EL (cell line): ENCODE measurements at places on chromosomes 3 and 15.

DNA sequence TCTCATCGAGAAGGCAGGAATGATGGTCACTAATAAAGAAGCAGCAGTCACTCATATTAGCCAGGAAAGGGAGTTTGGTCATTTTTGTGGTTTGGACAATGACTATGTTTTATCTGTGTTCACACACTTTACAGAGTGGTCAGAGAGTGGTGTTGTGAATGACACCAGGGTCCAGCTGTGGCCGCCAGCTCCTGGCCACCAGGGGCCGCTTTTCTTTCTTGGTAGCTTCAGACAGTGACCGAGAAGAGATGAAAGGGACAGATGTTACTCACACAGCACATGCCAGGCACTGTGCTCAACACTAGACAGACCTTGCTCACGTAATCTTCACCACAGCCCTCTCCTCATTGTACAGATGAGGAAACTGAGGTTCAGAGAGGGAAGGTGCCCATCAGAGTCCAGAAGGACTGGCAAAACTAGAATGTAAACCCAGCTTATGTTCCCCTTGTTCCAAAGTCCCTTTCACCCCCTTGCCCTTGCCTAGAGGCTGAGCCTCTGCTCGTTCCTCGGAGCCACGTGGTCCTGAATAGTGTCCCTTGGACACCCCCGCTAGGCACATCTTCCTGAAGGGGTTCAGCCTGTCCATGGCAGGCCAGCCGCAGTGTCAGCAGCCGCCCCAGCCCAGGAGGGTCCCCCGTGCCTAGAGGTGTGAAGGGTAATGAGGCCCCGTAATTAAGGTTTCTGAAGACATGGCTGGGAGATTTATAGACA lies 55.6 kb downstream of the CYP11A1 start:
- DNase-seq = peak; percentile 40

DNA sequence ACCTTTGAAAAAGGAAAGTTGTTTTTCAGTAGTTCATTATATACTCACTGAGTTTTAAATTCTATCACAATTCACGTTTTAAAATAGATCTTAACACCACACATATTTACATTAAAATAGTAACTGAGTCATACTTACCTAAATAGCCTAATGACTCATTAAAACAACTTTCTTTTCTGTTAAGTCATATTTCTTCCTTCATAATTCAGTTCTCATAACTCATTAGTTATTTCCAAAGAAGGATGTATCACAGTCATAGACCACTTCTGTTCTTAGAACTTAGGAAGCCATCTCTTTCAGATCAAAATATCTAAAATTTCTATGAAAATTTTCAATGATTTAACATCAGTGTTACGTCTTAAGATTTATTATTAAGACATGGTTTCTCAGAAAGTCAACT lies 885.9 kb downstream of the FHIT start:
- DNase-seq = no peak

- no peak for DNase-seq
These were observed 19.9 kb upstream of the CACNA2D2 start for GRCh38 chr3:50523279-50523811.

- no peak for DNase-seq
These were observed 101.9 kb upstream of the LRIG1 start for GRCh38 chr3:66602691-66603090.

GRCh38 chr3:71372911-71373637 lies 210.5 kb downstream of the FOXP1 start:
- DNase-seq = no peak

GRCh38 chr3:187734841-187735240 lies 10.4 kb downstream of the BCL6 start:
- DNase-seq = no peak

- no peak for DNase-seq
These were observed 71.7 kb downstream of the TMCO5A start for GRCh38 chr15:38005953-38006808.

DNA sequence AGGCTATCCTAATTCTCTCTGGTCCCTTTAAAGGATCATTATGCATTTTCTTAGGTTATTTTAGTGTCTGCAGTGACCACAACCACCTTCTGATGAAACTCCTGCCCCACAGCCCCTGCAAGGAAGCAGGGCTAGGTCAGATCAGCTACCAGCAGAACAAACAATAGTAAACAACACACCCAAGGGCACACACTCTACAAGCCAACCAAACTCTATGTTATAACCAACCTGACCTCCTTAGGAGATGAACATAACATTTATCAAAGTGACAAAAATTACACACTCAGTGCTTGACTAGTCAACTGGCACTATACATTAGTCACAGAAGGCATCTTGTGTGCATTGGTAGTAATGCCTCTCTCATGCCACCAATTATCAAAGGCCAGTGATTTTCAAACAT lies 17.3 kb downstream of the DENND6A start:
- DNase-seq = no peak

DNA sequence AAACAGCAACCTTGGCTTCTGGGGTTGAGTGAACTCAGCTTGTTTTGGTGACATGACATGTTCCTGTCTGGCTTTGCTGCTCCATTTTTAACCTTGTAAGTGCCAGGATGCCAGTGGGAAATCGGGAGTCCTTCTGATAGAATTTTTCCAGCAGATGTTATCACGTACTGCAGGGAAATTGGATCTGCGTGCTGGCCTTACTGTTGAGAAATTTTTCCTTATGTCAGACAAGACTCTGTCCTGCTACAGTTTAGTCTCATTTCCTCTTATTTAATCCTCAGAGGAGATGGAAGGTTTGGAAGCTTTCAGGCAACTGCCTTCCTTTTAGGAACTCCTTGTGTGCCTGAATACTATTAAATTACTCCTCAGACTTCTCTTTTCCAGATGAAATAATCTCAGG lies 80.6 kb downstream of the PGPEP1L start:
- no peak for DNase-seq

DNA sequence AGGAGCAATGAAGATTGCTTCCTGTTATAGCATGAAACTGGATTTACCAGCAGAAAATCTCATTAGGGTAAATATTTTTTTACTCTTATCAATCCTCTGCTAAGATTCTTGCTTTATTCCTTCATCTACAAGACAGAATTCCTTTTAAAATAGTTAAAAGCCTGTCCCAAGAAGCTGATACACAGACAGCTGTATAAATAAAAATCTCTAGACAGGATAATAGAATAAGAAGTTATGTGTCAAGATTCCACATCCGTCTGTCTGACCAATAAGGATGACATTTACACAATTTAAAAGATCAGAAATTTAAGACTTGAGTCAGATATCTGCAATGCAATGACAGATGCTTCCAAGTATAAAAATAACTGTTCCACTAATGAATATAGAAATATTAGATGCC lies 57.6 kb downstream of the SSR3 start:
- peak; percentile 13 for DNase-seq

DNA sequence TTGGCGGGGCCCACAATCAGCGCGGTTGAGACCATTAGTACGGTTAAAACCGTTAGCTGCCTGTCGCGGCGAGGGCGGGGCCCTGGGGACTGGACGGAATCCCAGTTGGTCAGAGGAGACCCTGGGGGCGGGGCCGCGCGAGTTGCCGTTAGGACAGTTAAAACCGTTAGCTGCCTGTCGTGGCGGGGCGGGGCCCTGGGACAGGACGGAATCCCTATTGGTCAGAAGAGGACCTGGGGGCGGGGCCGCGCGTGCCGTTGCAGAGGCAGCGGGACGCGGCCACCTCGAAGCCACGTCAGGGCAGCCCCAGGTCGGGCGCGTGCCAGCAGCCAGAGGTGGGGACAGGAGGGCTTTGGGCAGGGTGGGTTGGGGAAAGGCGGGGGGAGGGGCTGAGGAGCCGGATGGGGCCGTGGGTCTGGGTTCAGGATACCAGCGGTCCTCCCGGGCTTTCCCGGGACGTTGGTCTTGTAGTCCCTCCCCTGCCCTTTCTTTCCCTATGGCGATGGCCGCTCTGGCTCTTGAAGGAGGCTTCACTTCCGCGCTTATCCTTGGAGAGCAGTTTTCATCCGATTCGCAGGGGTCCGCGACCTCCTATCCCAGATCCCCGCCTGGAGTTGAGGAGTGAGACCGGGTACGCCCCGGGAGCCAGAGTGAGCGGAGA lies 28.0 kb downstream of the KLHDC8B start:
- peak; percentile 41 for DNase-seq

DNA sequence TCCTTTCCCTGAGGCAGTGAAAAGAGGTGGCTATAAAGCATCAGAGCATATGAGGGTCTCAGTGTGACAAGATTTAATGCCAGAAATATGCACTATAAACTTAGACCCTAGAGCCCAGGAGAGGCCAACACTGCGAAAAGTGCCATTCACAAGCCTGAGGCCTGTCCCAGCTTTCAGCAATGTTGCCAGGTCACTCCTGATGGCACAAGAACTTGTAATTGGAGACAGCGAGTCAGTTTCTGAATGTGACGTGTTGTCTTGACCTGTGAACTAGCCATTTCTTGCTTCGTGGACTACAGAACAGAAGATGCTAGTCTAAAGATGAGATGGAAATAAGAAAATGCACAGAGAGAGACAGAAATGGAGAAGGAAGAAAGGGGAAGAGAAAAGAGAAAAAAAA lies 87.9 kb downstream of the WDR72 start:
- DNase-seq = no peak

GRCh38 chr3:139619484-139619883 lies 58.3 kb downstream of the NMNAT3 start:
- no peak for DNase-seq

DNA sequence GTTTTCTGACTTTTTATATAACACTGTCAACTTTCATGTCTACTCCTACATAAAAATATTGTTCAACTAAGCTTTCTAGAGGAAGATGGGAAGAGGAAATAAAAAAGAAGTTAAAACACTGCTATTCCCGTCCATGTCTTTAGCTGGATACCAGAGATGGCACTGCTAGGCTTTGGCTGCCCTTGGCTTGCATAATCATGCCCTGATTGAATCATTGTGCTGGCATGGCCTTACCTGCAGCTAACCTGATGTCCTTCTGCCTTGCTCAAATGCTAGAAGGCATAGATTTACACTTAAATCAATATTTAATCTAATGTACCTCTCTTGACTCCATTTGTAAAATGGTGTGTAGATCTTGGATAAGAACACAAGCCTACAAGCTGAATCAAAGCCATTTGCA lies 539.7 kb upstream of the IL12A start:
- DNase-seq = no peak

- DNase-seq = no peak
These were observed 98.2 kb downstream of the PLXNA1 start for GRCh38 chr3:127081001-127081720.

DNA sequence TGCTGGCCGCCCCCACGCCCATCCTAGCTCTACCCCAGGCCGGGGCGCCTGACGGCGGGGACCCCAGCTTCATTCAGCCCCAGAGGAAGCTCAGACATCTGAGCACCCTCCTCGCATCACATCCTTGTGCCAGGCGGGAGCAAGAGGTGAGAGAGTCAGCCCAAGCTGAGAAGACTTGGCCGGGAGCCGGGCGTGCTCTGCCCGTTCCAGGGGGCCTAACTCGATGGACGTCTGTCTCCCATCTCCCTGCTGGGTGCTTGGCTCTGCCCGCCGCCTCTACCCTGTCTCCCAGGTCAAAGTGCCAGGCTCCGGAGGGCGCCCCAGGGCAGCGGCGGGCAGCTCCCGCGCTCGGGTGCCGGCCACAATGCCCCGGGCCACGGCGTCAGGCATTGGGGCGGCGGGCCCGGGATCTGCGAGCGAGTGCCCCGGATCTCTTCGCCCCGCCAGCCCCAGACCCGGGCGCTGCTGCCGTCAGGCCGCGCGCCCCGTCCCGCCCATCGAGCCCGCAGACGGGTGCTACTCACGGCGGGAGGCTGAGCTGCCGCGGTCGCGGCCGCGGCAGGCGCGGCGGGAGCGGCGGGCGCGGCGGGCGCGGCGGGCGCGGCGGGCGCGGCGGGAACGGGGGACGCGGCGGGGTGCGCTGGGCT lies 388 bp downstream of the DAPK2 start:
- DNase-seq = no peak

- peak; percentile 29 for DNase-seq
These were observed 43.5 kb upstream of the GRIP2 start for GRCh38 chr3:14583548-14584091.

- DNase-seq = no peak
These were observed 176.7 kb downstream of the DIPK2A start for GRCh38 chr3:144148356-144148755.

- peak; percentile 34 for DNase-seq
These were observed 41.0 kb downstream of the ABHD2 start for GRCh38 chr15:89129123-89129815.

- DNase-seq = no peak
These were observed 77.0 kb upstream of the PLSCR5 start for GRCh38 chr3:146682171-146682570.

DNA sequence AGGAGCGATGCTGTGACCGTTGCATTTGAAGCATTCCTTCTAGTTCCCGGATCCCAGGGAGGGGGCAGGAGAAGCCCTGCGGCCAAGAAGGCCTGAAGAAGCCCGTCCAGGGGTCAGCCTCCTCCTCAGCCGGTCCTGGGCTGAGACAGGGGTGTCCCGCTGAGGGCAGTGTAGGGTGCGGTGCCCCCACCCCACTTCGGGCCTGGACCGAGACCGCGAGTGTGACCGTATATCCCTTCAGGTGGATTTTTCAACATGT lies 2.8 kb downstream of the OCA2 start:
- no peak for DNase-seq

- peak; percentile 82 for DNase-seq
These were observed 36.1 kb upstream of the HRH1 start for GRCh38 chr3:11118181-11118682.

DNA sequence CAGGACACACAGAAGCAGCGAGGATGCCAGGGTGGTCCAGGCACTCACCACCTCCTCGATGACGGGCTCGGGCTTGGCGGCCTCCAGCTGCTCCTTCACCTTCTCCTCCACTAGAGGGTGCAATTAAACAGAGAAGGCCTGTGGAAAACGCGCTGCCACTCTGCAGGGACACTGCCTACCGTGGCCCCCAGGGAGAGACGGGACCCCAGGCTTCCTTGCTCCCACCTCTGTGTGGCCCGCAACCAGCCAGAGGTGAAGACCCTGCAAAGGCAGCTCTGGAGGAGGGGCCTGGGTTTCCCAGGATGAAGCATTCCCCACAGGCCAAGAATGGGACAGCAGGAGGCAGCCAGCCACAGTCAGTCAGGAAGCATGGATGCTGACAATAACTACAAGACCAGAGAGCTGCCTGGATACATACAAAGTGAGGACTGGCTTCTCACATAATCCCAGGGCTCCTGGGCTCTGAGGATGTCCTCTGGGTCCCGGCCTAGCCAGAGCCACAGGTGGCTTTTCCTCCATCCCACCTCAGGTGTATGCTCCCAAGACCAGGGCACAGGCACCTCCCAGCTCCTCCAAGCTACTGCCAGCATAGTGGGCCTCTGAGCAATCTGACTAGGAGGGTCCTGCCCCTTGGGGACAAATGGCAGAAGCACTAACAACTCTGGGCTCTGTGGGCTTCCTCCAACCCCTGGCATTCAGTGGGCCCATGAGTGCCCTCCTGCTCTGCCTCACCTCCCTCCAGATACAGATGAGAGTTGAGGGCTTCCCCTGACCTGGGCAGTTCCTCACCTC lies 46.2 kb downstream of the PTH1R start:
- no peak for DNase-seq

GRCh38 chr3:26559227-26559626 lies 63.3 kb upstream of the LRRC3B start:
- DNase-seq = no peak

GRCh38 chr3:20104167-20104661 lies 64.0 kb downstream of the KAT2B start:
- no peak for DNase-seq
